Activated T-cell treated with anti-CD3 and anti-CD28 coated beads, Interleukin-2, amount 50 U/mL, for 24 hours (primary cell): ENCODE measurements at places on chromosomes 11 and 22.

GRCh38 chr11:28049338-28050216, 58.4 kb downstream of the KIF18A start:
- DNase-seq, result no peak

DNA sequence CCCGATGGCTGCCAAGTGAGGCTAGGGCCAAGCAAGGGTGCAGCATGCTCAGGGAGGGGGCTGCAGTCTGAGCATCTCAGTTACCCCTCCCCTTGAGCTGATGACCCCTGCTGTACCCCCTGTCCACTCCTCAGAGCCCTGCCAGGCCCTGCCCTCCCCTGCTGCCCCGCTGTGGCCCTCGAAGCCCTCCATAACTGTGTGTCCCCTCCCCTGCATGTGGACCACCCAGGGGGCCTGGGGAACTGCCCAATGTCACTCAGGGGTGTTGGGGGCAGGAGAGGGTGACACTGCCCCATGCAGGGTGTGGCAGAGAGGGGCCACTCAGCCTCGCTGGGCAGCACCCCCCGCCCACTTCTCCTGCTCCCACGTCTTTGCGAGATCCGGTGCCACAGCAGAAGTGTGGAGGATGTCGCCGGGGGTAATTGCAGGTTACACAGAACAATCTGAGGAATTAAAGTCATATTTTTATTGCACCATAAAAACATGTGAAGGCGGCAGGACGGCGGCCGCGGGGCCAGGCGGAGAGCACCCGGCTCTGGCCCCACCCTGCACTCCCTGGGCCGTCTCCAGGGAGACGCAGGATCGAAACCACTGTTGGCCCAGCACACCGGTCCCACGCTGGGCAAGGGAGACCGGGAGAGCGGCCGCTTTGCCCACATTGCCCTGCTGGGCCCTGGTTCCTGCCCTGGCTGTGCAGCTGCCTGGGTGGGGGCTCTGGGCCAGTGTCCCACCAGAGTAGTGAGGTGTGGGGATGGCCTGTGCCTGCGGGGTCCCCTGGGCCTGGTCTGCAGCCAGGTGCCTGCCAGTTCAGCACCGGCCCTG, 18.7 kb upstream of the GNB1L start:
- peak; percentile 28 for DNase-seq

DNA sequence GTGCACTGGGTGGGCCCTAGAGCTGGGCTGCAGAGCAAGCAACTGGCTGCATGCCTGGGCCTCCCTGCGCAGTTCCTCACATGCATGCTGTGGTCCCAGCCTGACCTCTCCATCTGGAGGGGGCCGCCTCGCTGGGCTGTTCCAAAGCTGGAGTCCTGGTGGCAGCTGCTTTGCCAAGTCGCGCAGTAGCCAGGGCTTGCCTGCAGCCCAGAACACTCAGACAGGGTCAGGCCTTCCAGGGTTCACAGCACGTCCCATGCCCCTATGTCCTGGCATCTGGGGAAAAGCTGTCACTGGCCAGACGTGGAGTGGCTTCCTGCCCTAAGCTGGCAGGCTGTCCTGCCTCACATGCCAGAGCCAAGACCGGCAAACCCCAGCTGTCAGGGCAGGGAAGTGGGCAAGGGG, 16.5 kb upstream of the CDC42EP2 start:
- no peak for DNase-seq

GRCh38 chr22:47309476-47309875, 547.0 kb downstream of the TBC1D22A start:
- no peak for DNase-seq

GRCh38 chr22:20904008-20904979, 12.9 kb upstream of the CRKL start:
- DNase-seq, result no peak

- no peak for DNase-seq
These were observed 152.0 kb downstream of the LRRC4C start for GRCh38 chr11:41307296-41308080.

DNA sequence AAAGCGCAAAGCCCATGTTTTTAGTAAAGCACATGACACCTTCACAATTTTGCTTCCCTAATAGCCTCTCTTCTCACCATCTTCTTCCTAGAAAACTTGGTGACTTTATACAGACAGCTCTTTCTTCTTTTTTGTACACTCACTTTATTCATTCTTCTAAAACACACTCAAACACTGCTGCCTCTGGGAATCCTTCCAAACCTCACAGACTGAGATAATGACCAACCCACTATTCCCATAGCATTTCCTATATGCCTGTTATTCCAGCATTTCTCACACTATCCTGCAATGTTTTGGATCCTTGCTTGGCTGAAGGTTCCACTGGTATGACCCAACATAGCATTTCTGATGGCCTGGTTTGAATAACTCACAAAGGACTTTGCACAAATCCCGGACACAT, 442.1 kb upstream of the CCDC90B start:
- no peak for DNase-seq

DNA sequence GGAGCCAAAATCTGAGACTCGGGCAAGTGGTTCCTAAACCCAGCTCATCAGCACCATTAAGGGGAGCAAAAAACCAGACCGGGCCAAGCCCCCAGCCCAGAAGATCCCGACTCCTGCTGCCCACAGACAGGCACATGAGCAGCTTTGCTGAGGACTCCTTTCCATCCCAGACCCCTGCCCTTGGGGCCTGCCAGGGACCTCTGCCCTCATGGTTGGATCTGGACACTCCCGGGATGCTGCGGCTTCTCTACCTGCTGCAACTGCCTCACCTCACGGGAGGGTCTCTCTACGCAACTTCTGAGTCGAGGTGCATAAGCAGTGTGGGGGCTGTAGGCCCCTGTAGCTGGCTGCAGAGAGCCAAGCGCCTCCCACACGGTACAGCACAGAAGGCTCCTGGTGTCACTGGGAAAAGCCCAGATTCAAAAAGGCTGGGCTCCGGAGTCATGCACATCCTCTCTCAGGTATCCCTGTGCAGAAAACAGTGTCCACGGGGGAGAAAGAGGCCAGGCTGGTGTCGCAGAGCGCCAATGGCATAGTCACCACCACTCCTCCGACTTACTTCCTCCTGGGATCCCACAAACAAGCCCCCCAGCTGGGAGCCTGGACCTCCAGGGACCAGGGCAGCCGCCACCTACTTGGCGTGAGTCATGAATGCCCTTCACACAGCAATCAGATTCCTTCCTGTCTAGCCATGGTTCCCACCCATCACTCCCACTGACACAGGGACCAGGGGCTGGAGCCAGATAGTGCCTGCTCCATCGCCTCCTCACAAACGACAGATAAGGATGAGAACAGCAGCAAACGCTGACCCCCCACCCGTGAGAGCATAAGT, 122.1 kb downstream of the BCR start:
- DNase-seq, result no peak

GRCh38 chr11:104870910-104871309, 27.4 kb downstream of the CASP12 start:
- no peak for DNase-seq
